ENCODE measurements at places on chromosomes 3 and 15. TPM values are rescaled to one million over a fixed set of nuclear protein-coding genes. Genes with fewer than 3 reads are reported as not detected.
A peak's percentile ranks its signal among the peaks of the same experiment; 100 is the strongest.

ARL14 gene
- not detected for total RNA-seq

GRK7 gene
- total RNA-seq: not detected

- DNase-seq: no peak
- H3K4me3 ChIP-seq: no peak overlapping the region
- H3K27me3 ChIP-seq: no peaks in the 10 kb centered on the region
- no peaks in the 10 kb centered on the region for H3K4me1 ChIP-seq
These were observed 60.5 kb downstream of the SPTSSB start for GRCh38 chr3:161310649-161311423.

DNA sequence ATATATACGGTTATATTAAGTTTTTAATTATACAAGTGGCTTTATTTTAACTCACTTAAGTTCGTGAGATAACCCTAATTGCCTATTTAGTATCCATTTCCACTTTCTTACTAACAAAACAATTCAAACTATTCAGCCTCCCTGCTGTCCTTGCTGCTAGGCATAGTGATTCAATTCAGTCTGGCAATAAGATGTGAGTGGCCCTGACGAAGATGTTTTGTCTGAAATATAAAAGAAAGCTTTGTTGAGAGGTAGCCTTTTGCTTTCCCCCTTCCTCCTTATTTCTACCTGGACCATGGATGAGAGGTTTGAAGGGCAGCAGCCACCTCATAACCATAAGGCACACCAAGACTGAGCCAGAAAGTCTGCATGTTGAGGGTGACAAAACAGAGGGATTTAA lies 89.3 kb upstream of the TRIM42 start:
- DNase-seq: peak; percentile 61
- no peaks in the 10 kb centered on the region for H3K27me3 ChIP-seq
- H3K4me3 ChIP-seq: no peak overlapping the region
- H3K4me1 ChIP-seq: peaks cover 4% of the 10 kb centered on the region
- no peaks in the 10 kb centered on the region for H3K36me3 ChIP-seq
- H3K27ac ChIP-seq: no peak overlapping the region

GRCh38 chr3:25338158-25338725 lies 89.8 kb upstream of the RARB start:
- no peak overlapping the region for H3K4me3 ChIP-seq
- peaks cover 7% of the 10 kb centered on the region for H3K4me1 ChIP-seq
- no peak for DNase-seq
- H3K27me3 ChIP-seq: no peaks in the 10 kb centered on the region
- H3K36me3 ChIP-seq: no peaks in the 10 kb centered on the region

DNA sequence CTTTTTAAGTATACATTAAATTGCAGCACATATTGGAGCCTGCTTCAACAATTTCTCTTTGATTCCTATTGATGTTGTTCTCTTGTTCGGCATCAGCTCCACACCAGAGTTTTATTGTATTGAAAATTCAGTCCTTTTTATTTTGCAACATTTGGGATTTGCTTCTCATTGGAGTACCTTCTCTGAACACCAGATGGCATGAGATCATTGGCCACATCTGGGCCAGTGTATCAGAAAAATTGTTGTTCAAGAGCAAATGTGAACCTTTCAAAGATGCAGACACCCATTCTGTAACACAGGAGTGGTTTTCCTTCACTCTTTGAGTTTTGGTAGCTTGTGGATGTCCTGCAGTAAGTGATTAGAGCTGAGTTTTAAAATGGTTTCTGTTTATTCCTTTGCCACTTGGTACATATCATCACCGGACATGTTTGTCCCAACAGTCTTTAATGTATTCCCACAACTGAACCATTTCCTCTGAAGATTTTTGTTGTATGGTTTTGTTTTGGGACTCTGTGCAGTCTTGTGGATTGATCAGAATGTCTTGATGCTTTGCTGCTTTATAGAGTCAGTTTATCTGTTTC lies 96.1 kb downstream of the MCTP2 start:
- no peak overlapping the region for H3K27ac ChIP-seq
- no peaks in the 10 kb centered on the region for H3K36me3 ChIP-seq
- peaks cover 6% of the 10 kb centered on the region for H3K4me1 ChIP-seq
- no peak for DNase-seq
- H3K27me3 ChIP-seq: no peaks in the 10 kb centered on the region

GRCh38 chr3:197014942-197015575 lies 14.6 kb downstream of the MELTF start:
- no peak overlapping the region for H3K4me3 ChIP-seq
- H3K36me3 ChIP-seq: no peaks in the 10 kb centered on the region
- no peaks in the 10 kb centered on the region for H3K27me3 ChIP-seq
- DNase-seq: no peak

GRCh38 chr3:188906236-188906635 lies 265.5 kb upstream of the TPRG1 start:
- no peak overlapping the region for H3K4me3 ChIP-seq
- no peaks in the 10 kb centered on the region for H3K36me3 ChIP-seq
- H3K4me1 ChIP-seq: no peaks in the 10 kb centered on the region
- H3K27ac ChIP-seq: no peak overlapping the region
- no peak for DNase-seq

DNA sequence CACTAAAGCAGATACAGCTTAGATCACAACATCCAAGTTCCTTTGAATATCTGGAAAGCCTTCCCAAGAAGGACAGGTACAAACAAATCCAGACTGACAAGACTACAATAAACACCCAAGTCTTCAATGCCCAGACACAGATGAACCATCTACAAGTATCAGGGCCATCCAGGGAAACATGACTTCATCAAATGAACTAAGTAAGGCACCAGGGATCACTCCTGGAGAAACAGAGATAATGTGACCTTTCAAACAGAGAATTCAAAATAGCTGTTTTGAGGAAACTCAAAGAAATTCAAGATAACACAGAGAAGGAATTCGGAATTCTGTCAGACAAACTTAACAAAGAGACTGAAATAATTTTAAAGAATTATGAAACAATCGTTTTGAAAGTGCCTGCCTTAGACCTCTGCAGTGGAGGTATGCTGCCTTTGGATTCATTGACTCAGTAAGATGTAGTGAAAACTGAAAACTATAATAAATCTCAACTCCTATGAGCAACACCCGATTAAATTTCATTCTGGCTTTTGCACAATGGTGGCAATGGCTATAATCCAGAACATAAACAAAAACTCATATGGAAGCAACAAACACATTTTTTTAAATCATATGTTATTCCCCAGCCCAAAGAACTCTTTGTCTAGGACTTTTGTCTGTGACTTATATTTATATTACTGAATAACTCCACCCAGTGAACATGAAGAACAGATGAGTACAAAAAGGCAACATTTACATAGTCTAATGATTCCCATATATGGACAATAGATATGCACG lies 12.6 kb upstream of the COL8A1 start:
- H3K36me3 ChIP-seq: no peaks in the 10 kb centered on the region
- H3K4me1 ChIP-seq: no peaks in the 10 kb centered on the region
- no peak overlapping the region for H3K27ac ChIP-seq
- DNase-seq: no peak
- H3K4me3 ChIP-seq: no peak overlapping the region

GRCh38 chr3:178010306-178010705 lies 525.9 kb upstream of the KCNMB2 start:
- no peaks in the 10 kb centered on the region for H3K4me1 ChIP-seq
- no peak overlapping the region for H3K4me3 ChIP-seq
- H3K27me3 ChIP-seq: no peaks in the 10 kb centered on the region
- no peak for DNase-seq

DNA sequence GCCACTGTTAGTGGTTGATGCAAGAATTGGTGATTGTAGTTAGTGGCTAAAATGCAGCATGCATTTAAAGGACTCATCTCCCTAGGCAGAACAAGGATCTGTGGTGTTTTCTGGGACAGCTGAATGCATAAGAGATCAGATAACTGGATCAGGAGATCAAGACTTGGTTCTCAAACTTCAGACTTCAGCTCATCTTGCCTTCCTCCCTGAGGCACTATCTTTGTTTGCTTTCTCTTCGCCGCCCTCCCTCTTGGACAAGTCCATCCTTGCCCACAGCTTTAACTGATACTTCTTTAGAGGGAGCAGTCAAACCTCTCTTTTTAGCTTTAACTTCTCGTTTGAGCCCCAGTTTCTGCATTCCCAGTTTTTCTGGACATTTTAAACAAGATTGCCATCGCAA lies 195.4 kb upstream of the TPRG1 start:
- no peaks in the 10 kb centered on the region for H3K4me1 ChIP-seq
- H3K27me3 ChIP-seq: no peaks in the 10 kb centered on the region
- no peak overlapping the region for H3K4me3 ChIP-seq
- DNase-seq: no peak
- no peaks in the 10 kb centered on the region for H3K36me3 ChIP-seq
